ENCODE measurements at places on chromosomes 5 and 9.

- no peak overlapping the region for H3K27ac ChIP-seq
- no peaks in the 10 kb centered on the region for H3K27me3 ChIP-seq
- no peaks in the 10 kb centered on the region for H3K4me1 ChIP-seq
- no peak overlapping the region for H3K4me3 ChIP-seq
- DNase-seq = no peak
- no peaks in the 10 kb centered on the region for H3K36me3 ChIP-seq
Observed at GRCh38 chr9:84445737-84446136, 105.2 kb upstream of the SLC28A3 start.

DNA sequence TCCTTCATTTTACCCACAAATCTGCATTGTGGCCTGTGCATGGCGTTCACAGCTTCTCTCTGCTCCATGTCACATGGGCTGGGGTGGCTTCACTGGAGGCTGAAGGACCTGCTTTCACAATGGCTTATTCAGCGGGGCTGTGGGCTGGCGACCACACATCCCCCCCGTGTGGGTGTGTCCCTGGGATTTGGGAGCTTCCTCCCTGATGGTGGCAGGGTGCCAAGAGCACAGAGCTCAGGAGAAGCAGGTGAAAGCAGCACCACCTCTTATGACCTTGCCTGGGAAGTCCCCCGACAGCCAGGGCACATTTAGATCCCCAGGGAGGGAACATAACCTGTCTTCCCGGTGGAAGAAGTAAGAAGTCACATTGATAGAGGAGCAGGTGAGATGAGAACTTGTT, 5.0 kb upstream of the MED10 start:
- no peak overlapping the region for H3K4me3 ChIP-seq
- no peak for DNase-seq
- H3K36me3 ChIP-seq = peaks cover 5% of the 10 kb centered on the region
- H3K27ac ChIP-seq = no peak overlapping the region

DNA sequence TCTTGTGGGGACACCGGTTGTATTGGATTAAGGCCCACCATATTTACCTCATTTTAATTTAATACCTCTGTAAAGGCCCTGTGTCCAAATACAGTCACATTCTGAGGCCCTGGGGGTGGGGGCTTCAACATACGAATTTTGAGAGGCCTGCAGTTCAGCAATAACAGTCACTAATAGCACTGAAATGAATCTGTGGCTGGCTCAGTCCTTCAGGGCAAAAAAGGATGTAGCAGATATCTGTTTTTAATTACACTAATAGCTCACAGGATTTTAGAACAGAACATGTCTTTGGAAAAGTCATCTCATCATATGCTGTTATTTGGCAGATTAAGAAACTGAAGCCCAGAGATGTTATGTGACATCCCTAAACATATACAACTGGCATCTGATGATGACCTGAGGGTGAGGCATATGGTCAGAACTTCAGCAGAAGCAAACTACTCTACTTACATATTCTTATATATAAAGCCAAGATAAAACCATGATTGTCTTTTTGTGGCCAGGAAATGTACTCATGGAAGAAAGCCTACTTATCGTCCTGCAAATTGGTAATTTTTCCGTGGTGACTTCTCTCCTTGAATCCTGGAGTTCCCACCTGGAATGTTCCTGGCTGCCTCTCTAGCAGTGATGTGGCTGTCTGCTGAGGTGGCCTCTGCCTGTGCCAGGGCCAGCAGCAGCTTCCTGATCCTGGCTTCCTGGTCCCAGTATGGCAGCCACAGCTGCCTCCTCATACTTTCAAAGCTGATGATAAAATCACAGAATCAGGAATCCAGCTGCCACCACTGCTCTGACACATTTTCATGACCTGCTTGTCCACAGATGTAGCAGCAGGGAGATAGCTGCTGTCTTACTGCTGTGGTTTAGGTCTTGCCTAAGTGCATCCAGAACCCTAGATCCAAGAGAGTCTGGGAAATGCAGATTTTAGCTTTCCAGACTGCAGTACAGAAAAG, 72.1 kb upstream of the ANKRD55 start:
- H3K27me3 ChIP-seq = peaks cover 4% of the 10 kb centered on the region
- H3K27ac ChIP-seq = no peak overlapping the region
- peaks cover 5% of the 10 kb centered on the region for H3K36me3 ChIP-seq
- DNase-seq = no peak
- H3K4me3 ChIP-seq = no peak overlapping the region
- peaks cover 3% of the 10 kb centered on the region for H3K4me1 ChIP-seq

GRCh38 chr9:81408951-81409350, 280.4 kb downstream of the TLE1 start:
- H3K4me3 ChIP-seq = no peak overlapping the region
- no peak overlapping the region for H3K27ac ChIP-seq
- no peaks in the 10 kb centered on the region for H3K4me1 ChIP-seq
- H3K27me3 ChIP-seq = no peaks in the 10 kb centered on the region
- DNase-seq = no peak
- H3K36me3 ChIP-seq = no peaks in the 10 kb centered on the region

GRCh38 chr9:33144551-33144950, 22.6 kb downstream of the B4GALT1 start:
- DNase-seq = no peak
- H3K27me3 ChIP-seq = no peaks in the 10 kb centered on the region
- H3K4me3 ChIP-seq = no peak overlapping the region
- H3K36me3 ChIP-seq = peaks cover 17% of the 10 kb centered on the region

DNA sequence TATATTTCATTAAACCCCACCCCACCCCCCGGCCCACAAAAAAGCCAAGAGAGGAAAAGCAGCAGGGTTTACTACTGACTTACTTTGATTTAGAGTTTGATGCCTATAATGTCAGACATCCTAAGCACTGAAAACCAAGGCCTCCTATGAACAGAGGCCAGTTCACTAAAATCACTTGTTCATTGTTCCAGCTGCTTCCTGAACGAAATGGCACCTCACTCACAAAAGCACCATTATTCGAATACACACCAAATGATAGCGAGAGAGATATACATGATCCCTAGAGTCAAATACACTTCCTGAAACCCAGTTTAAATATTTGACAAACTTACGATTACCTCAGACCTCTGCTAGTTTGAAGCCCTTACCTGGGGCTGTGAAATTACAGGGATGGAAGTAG, 66.6 kb downstream of the LPAR1 start:
- H3K4me1 ChIP-seq = no peaks in the 10 kb centered on the region
- H3K4me3 ChIP-seq = no peak overlapping the region
- no peak for DNase-seq
- H3K27me3 ChIP-seq = no peaks in the 10 kb centered on the region

DNA sequence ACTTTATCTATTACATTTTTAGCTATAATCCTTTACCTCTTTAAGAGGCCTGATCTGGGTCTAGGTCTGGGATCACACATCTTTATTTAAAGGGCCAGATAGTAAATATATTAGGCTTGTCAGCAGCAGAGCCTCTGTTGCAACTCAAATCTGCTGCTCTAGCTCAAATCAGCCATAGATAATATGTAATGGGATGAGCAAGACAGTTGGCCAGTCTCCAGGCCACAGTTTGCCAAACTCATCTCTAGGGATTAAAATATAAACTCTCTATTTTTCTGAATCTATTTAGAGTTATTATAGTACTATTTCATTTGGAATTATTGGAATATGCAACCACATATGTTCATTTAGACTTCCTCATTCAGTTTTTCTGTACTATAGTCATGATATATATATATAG, 115.9 kb upstream of the MINAR2 start:
- no peak overlapping the region for H3K4me3 ChIP-seq
- no peak overlapping the region for H3K27ac ChIP-seq

- H3K4me3 ChIP-seq = no peak overlapping the region
- H3K4me1 ChIP-seq = no peaks in the 10 kb centered on the region
- H3K27me3 ChIP-seq = no peaks in the 10 kb centered on the region
- no peak for DNase-seq
- no peak overlapping the region for H3K27ac ChIP-seq
- H3K36me3 ChIP-seq = no peaks in the 10 kb centered on the region
Observed at GRCh38 chr5:3288325-3288724, 307.3 kb upstream of the IRX1 start.

DNA sequence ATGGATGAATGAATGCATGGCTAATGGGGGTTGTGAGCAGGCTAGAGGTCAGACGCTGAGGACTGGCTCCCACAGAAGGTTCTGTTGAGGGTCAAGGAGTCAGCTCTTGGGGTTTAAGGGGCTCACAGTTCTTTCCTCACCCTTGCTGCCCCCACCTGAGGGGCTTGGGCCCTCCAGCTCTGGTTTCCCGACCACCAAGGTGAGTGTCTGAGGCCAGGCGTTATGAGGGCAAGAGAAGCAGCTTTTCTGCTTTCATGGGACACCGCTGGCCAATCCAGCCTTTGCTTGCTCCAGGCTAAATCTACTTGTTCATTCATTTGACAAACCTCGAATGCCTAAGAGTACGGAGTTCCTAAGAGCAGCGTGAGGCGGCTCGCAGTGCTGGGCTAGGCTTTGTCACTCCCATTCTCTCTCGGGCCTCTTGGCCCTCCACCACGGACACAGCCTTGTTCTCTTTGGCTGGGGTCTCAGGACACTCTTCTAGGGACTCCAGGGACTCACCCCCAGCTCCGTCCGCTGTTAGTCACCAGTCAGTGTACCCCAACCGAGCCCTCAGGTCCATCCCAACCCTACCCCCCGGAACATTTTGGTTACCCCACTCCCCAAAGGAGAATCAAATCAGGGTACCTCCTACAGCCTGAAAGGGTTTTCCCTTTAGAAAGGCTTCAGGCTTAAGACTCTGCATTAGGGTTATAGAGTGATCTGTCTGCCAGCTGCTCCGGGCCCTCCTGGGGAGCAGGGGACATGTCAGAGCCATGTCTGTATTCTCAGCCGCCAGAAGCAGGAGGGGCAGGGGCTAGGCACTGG, 210.1 kb upstream of the MVB12B start:
- no peaks in the 10 kb centered on the region for H3K36me3 ChIP-seq
- DNase-seq = no peak
- peaks cover 4% of the 10 kb centered on the region for H3K27me3 ChIP-seq
- no peak overlapping the region for H3K4me3 ChIP-seq
- H3K4me1 ChIP-seq = no peaks in the 10 kb centered on the region

GRCh38 chr9:112526973-112527372, 40.3 kb downstream of the KIAA1958 start:
- H3K27ac ChIP-seq = no peak overlapping the region

GRCh38 chr9:72254901-72255545, 105.8 kb downstream of the GDA start:
- no peaks in the 10 kb centered on the region for H3K36me3 ChIP-seq
- no peak overlapping the region for H3K4me3 ChIP-seq
- no peak overlapping the region for H3K27ac ChIP-seq
- DNase-seq = no peak
- peaks cover 3% of the 10 kb centered on the region for H3K27me3 ChIP-seq

GRCh38 chr5:78496373-78496772, 136.0 kb downstream of the SCAMP1 start:
- DNase-seq = no peak
- no peaks in the 10 kb centered on the region for H3K4me1 ChIP-seq
- H3K36me3 ChIP-seq = no peaks in the 10 kb centered on the region
- H3K27ac ChIP-seq = no peak overlapping the region

GRCh38 chr5:90201923-90202322, 207.6 kb downstream of the CETN3 start:
- no peak for DNase-seq
- H3K4me1 ChIP-seq = no peaks in the 10 kb centered on the region
- no peak overlapping the region for H3K27ac ChIP-seq
- H3K27me3 ChIP-seq = no peaks in the 10 kb centered on the region

- H3K4me3 ChIP-seq = no peak overlapping the region
- H3K27ac ChIP-seq = no peak overlapping the region
- H3K36me3 ChIP-seq = no peaks in the 10 kb centered on the region
- no peaks in the 10 kb centered on the region for H3K27me3 ChIP-seq
- H3K4me1 ChIP-seq = peaks cover 3% of the 10 kb centered on the region
- DNase-seq = no peak
Observed at GRCh38 chr5:168807287-168807686, 228.1 kb upstream of the PANK3 start.

DNA sequence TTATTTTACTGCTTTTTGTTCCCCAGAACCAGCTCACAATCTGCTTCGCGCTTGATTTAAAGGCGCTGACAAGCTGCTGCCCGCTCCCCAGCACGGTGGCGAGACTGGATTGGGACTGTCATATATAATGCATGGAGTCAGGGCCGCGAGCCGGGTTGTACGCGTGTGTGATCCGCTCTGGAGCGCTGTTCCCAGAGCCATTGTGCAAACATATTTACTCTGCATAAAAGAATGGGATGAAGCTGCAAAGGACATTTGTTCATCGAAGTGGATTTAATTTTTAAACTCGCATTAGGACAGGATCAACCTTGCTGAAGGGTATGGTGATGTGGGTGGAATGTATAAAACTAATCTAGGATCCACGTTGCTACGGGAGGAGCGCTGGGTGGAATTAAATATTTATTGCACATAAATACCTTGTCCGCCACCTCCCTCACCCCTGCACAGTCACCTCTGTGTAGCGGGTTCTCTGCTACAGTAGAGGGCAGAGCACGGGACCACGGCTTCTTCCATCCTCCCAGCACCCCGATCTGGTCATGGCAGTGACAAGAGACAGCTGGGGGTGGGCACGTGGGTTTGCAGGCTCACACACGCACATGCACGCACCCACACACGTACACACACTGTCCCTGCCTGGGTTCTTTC, 18.1 kb upstream of the FCN1 start:
- H3K4me3 ChIP-seq = no peak overlapping the region
- no peaks in the 10 kb centered on the region for H3K36me3 ChIP-seq
- H3K27ac ChIP-seq = no peak overlapping the region
- H3K4me1 ChIP-seq = no peaks in the 10 kb centered on the region

- H3K4me1 ChIP-seq = peaks cover 2% of the 10 kb centered on the region
- DNase-seq = no peak
- no peaks in the 10 kb centered on the region for H3K36me3 ChIP-seq
- H3K27me3 ChIP-seq = peaks cover 6% of the 10 kb centered on the region
Observed at GRCh38 chr5:74243634-74244033, 396.9 kb downstream of the ENC1 start.

DNA sequence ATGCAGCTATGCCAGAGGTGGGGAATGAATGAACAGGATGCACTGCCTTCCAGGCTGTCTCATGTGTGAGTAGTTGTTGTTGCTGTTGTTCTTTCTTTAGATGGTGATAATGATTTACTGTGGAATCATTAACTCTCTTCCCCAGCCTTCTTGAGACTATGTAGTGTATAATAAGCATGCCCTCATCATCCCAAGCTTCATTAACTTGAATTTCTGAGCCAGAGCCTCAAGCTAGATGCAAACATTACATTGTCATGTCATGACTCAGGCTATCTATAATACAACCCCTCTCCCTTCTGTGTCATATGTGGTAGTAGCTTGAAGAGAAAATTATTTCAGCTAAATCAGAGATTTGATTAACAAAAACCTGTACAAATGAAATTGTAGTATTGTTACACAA, 10.0 kb upstream of the ADAMTSL1 start:
- H3K27me3 ChIP-seq = no peaks in the 10 kb centered on the region
- no peak overlapping the region for H3K4me3 ChIP-seq
- no peaks in the 10 kb centered on the region for H3K4me1 ChIP-seq
- H3K36me3 ChIP-seq = no peaks in the 10 kb centered on the region
- no peak overlapping the region for H3K27ac ChIP-seq
